ENCODE measurements at places on chromosomes 2 and 18.

- DNase-seq: no peak
These were observed 33.8 kb upstream of the NEDD4L start for GRCh38 chr18:58010265-58010664.

- peak; percentile 14 for DNase-seq
These were observed 107.9 kb downstream of the RTN4 start for GRCh38 chr2:54942373-54942772.

DNA sequence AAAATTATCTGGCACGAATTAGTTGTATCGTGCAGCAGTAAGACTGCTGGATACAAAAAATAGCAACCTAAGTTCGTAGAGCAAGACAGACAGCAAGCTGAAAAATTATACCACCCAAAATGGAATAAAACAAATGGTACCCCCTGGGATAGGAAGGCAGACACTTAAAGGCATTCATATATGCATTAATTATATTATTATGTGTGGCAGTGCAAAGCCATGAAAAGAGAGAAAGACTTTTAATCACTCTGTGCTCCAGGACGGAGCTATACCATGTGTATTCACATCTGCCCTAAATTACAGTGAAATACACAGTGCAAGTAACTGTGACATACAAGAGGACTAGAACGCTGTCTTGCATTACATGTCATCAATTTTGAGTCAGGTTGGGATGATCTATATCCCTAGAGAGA, 235.9 kb downstream of the GULP1 start:
- DNase-seq: no peak

DNA sequence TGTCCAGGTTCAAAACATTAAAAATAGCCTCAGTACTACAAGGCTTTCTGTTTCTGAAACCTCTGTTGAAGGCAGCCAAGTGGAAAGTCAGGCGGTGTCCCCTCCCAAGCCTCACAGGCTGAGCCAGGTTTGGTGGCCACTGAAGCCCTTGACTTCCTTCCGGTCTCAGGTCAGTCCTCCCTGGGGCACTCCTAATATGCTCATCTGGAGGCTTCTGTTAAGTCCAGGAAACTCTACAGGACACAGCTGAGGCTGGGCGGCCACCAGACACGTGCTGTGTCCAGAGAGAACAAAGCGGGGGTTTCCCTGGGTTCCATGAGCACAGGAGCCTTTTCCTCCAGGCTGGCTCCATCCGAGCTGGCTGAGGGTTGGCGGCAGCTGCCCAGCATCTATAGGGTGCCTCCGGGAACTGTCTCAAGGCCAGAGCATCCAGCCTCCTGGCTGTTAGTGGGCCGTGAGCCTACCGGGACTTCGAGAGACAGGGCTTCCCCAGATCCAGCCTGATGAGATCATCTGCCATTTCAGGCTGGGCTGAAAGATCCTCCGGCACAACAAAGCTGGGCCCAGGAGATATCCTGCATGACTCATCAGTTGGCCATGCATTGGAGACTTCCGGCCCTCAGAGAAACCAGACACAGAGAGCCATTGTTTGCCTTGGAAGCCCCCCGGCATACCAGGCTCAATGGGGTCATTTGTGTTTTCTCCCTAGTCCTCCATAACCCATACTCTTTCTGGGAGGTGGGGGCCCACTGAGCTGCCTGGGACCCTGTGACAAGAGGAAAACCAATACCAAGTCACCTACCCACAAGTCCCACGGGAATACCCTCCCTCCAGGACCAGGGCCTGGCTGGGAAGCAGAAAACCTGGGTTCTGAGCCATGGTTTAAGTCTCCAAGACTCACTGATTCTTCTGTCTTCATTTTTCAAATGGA, 71.7 kb downstream of the HS1BP3 start:
- DNase-seq: no peak

- DNase-seq: no peak
These were observed 1268.3 kb upstream of the TMEFF2 start for GRCh38 chr2:193463011-193463410.

- DNase-seq: no peak
These were observed 225.6 kb downstream of the HDAC4 start for GRCh38 chr2:239175181-239175580.

DNA sequence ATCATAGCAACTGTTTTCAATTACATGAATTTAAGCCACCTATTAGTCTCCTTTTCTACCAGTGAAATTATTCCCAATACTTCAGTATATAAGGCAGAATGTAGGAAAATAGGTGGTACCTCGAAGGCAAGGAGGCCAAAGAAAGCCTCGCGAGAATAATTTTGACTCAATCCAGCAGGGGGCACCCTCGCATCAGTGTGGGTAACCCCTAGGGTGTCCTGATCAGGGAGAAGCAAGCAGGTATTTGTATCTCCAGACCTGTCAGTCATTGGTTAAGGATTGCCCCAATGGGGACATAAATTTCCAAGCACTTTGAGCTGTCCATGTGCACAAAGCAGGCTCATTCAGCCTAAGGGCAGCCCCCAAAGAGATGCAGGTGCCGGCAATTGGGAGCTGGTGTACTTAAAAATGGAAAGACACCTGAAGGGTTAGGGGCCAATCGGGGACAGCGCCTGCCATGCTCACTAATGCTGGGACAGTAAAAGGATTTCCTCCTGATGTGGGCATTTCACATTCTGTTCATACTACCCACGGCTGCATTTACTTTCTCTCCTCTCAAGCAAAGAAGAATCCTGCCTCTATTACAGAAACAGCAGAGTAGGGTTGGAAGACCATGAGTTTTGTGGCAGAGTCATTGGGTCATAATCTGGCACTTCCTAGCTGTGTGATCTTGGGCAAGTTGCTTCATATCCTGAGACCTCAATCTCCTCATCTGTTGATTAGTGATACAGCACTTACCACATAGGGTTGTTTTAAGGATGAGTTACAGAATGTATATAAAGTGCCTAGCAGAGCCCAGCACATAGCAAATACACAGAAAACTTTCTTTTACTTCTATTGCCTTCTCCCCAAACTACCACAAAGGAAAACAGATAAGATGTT, 136.1 kb downstream of the ICOS start:
- peak; percentile 23 for DNase-seq

- DNase-seq: no peak
These were observed 323.7 kb downstream of the LRRTM1 start for GRCh38 chr2:79980816-79981215.

GRCh38 chr2:21244161-21244560, 120.4 kb downstream of the TDRD15 start:
- no peak for DNase-seq

DNA sequence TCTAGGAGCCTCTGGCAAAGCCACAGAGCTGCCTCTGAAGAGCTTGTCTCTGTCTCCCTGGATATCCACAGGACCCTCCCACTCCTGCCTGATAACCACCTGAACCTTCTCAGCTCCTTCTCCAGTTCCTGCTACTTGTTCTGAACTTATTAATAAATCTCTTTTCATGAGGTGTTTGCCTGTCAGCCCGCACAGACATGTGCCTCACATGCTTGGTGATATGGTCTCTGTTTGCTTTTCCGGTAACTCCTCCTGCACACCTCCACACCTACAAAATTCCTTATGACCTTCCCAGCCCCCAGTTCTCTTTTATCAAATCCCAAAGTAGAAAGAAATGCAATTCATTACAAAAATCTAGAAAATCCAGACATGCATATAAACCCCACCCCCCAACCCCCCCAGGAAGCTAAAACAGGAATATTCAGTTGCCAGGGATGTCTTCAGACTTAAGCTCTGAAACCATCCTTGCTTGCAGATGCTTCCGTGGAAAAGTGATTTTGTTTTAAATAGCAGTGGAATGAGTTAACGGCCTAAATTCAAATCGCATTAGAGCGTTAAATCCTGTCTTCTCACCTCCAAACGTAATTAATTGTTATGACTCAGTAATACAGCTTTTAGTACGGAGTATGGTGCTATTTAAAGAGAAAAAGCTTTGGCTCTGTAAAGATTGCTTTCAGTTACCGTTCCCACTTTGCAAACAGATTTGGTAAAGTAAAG, 2.1 kb upstream of the PID1 start:
- no peak for DNase-seq

- no peak for DNase-seq
These were observed 536.9 kb downstream of the TMX3 start for GRCh38 chr18:68177807-68178702.

DNA sequence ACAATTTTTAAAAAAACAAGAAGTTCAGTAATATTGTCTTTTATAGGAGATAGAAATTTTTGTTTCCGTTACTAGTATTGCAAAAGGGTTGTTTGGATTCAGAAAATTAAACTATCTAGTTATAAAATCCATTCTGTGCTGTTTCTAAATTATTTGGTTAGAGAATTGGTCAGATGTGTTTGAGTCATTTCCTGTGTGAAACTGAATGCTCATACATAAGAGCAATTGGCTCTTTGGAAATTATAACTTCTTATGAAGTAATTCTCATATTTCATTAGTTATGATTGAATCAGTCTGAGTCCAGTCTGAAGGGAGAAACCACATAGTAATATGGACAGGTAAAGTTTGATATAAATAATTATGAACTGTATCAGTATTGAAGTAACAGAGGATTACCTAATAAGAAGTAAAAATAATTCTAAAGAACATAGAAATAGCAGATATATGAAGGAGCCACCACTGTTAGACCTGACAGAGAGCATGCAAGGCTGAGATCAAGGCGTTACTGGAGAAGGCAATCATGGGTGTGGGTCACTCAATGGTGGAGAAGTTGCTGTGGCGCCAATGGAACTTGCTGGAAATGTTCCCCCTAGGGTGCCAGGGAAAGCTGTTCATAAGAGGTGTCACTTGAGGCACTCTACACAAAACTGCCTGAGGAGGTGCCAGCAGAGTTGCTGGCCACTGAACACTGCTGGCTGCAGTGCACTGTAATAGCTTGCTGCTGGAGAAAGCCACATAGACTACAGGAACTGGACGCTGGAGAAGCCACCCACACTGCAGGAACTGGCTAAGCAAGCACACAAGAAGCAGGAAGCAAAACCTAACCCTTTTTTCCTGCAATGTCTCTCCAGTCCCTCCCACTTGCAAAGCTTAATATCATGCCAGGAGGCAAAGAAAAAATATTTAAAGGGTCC, 18.0 kb upstream of the FAP start:
- no peak for DNase-seq

DNA sequence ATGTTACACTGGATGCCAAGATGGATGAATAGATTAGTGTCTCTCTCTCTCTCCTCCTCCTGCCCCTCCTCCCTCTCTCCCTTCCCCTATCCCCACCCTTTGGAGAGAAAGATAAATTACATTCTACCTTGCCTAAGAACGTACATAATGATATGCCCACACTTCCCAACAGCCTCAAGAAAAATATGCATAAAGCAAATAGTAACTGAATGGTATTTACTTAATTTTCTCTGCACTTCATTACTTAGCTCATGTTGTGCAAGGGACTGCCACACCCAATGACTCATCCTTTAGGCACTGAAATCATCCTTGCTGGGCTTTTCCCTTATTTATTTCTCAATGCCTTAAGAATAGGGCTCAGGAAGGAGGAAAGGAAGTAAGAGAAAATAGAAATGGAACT, 137.3 kb upstream of the PID1 start:
- DNase-seq: no peak

GRCh38 chr2:65075605-65076344, 19.6 kb downstream of the CEP68 start:
- DNase-seq: no peak

- no peak for DNase-seq
These were observed 24.2 kb upstream of the TOGARAM2 start for GRCh38 chr2:28956890-28957289.

DNA sequence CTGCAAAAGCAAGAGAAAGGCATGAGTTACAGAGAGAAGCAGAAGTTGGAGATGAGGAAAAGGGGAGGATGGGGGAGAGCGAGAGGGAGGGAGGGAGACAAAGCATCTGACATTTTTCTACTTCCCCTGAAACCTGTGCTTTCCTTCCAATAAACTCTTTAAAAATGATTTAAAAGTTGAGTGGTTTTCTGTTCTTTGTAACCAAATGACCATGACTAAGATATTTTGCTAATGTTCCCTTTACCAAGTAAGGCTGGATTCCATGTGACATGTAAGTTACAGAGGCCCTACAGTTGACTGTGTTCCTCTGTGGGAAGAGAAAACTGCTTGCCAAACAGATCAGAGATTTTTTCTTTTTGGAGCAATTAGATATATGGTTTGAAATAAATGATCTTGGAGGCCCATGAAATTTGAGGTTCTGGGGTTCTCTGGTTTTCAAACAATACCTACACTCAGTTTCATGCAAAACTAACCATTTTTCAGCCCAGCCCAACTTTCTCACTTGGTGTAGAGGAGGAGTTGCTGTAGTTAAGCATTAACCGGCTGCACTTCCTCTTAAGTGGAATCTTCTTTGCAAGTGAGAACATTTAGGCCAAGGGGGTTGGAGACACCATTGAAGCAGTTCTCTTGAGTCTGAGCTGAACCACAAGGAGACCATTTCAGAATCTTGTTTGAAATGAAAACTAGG, 34.5 kb downstream of the INSIG2 start:
- DNase-seq: no peak

DNA sequence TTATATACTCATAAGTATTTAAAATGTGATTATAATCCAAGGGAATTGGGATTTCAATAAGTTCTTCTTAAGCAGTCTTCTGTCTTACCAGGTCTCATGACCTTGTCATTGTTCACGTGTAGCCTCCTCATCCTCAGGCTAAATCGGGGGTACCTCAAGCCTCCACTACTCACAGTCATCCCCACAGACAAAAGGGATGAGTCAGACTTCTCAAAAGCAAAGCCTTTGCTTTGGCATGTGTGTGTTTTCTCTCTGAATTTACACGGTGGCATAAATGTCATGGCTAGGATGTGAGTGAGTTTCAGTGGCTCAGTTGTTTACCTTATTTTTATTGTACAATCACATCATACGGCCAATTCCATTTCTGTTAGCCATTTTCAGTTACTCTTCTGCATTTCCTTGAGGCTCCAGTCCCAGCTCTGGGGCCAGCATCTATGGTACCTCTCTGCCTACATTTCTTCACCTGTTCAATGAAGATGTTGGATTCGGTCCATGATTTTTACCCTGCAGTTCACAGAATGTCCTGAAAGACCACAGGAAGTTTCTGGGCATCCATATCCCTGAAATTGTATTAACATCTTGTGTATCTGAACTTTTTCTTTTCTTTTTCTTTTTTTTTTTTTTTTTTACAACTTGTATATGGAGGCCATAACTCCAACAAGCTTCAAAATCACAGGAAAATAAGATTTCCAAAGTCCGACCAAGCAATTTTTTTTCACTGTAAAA, 195.3 kb downstream of the FHOD3 start:
- no peak for DNase-seq

GRCh38 chr2:207484444-207485391, 45.0 kb upstream of the CREB1 start:
- DNase-seq: no peak

- DNase-seq: no peak
These were observed 335.7 kb upstream of the UBE2E3 start for GRCh38 chr2:180644709-180645108.

- no peak for DNase-seq
These were observed 147.9 kb upstream of the CAVIN2 start for GRCh38 chr2:191994749-191995148.

DNA sequence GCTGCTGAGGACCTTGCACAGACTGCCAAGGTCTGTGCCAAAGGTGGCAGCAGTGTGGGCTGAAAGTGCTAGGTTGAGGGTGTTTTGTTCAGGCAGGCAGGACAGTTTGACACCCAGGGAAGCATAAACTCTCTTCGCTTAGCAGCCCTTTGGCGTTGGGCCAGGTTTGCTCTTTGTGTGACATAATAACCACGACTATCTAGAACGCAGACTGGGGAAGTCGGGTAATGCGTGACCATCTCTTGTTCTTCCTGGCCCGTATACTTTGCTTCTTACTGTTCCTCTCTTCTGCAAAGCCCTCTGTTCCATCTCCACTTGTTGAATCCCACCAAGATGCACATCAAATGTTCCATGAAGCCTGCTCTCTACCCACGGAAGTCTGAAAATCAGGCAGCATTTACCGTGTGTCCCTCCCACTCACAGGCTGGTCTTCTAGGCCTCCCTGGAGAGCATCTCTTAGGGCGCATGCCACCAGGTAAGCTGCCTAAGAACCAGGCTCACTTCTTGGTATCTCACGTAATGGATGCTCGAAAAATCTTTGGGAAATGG, 96.7 kb upstream of the LMAN1 start:
- no peak for DNase-seq
